Activated T-cell treated with anti-CD3 and anti-CD28 coated beads, Interleukin-2, amount 50 U/mL, for 1 hour (primary cell): ENCODE measurements at places on chromosomes 3 and 15.

DNA sequence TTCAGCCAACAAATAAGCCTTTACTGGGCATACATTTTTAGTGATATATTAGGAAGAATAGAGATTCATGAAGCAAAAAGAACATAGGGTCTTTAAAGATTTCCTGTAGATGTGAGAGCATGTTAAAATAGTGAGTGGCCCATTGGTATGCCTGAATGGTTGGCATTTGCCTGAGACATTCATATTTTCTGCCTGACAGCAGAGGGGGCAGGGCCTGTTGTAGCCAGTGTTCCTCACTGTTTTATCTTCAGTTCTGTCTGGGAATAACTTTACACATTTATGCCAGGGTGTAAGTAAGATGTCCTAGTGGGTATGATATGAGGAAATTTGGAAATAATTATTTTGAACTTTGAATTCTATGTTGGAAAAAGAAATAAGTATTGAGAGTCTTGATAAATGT lies 704.7 kb upstream of the ARPP21 start:
- no peak for DNase-seq

GRCh38 chr3:109563149-109563548 lies 225.8 kb upstream of the DPPA4 start:
- peak; percentile 24 for DNase-seq

- DNase-seq = no peak
These were observed 19.0 kb downstream of the MYO5A start for GRCh38 chr15:52509500-52510245.

- DNase-seq = no peak
These were observed 18.4 kb downstream of the KBTBD12 start for GRCh38 chr3:127933396-127933795.

- no peak for DNase-seq
These were observed 237.5 kb downstream of the P3H2 start for GRCh38 chr3:189883113-189883753.

- no peak for DNase-seq
These were observed 35.3 kb downstream of the HOMER2 start for GRCh38 chr15:82917249-82917648.

GRCh38 chr3:27758083-27758482 lies 36.0 kb upstream of the EOMES start:
- DNase-seq = no peak

- no peak for DNase-seq
These were observed 46.8 kb downstream of the CHL1 start for GRCh38 chr3:243356-243725.

- no peak for DNase-seq
These were observed 8.4 kb downstream of the HRH1 start for GRCh38 chr3:11162401-11163345.

DNA sequence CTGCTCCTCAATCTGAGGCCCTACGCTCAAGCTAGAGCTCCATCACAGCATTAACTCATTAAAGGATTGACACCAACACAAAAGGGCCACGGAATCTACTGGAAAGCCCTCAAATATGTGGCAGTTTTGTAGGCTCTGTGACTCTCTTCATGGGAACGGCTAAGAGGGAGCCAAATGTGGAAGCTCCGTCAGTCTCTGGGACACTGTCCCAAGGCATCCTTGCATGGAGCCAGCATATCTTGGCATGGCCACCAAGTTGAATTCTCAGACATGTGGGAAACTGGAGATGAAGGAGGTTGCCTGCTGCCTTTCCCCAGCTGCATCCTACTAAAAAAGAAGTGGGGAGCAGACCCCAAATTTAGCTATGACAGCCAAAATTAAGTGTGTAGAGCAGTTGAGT lies 296.9 kb downstream of the NTRK3 start:
- no peak for DNase-seq

- no peak for DNase-seq
These were observed 281.6 kb downstream of the MBNL1 start for GRCh38 chr3:152550284-152550683.

DNA sequence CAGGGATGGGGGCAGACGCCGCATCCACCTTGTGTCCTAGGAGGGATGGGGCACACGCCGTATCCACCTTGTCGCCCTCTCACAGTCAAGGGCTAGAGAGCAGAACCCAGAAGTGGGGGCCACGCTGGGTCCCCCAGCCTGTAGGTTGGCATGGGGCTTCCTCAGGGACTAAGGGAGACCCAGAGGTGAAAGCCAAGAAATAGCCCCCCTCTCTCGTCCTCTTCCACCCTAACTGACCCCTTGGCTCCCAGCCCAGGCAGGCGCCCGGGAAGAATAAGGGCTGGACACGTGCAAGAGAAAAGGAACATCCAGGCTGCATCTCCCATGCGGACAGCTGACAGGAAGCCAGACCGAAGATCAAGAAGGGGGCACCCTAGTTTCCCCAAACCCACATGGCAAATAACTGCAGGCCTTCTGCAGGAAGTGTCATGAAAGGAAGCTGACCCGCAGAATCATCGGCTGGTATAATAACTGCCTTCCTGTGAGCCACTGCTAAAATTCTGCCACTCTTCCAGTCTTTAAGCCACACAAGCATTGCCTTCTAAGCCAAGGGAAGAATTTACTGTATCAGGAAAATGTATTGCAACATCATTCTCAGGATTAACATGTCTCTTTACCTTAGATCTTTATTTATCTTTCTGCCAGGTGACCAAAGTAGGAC lies 38.5 kb upstream of the TFRC start:
- DNase-seq = no peak

GRCh38 chr15:93846148-93846547 lies 385.2 kb upstream of the MCTP2 start:
- no peak for DNase-seq

- no peak for DNase-seq
These were observed 597.2 kb downstream of the EDEM1 start for GRCh38 chr3:5784690-5785089.

DNA sequence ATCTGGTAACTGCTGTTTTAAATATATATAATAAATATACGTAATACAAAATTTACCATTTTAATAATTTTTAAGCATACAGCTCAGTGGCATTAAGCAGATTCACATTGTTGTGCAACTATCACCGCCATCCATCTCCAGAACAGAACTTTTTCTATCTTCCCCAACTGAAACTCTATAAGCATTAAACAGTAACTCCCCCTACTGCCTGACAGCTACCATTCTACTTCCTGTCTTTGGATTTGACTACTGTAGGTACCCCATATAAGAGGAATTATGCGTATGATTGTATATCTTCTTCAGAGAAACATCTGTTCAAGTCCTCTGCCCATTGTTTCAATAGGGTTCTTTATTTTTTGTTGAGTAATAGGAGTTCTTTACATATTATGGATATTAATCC lies 36.8 kb downstream of the EID1 start:
- no peak for DNase-seq

GRCh38 chr15:96070636-96071035 lies 259.9 kb upstream of the NR2F2 start:
- DNase-seq = no peak

- no peak for DNase-seq
These were observed 62.4 kb upstream of the PCSK6 start for GRCh38 chr15:101551696-101552591.

GRCh38 chr15:60416484-60416883 lies 18.7 kb upstream of the ANXA2 start:
- no peak for DNase-seq

GRCh38 chr3:177823701-177824189 lies 626.5 kb upstream of the TBL1XR1 start:
- DNase-seq = no peak

DNA sequence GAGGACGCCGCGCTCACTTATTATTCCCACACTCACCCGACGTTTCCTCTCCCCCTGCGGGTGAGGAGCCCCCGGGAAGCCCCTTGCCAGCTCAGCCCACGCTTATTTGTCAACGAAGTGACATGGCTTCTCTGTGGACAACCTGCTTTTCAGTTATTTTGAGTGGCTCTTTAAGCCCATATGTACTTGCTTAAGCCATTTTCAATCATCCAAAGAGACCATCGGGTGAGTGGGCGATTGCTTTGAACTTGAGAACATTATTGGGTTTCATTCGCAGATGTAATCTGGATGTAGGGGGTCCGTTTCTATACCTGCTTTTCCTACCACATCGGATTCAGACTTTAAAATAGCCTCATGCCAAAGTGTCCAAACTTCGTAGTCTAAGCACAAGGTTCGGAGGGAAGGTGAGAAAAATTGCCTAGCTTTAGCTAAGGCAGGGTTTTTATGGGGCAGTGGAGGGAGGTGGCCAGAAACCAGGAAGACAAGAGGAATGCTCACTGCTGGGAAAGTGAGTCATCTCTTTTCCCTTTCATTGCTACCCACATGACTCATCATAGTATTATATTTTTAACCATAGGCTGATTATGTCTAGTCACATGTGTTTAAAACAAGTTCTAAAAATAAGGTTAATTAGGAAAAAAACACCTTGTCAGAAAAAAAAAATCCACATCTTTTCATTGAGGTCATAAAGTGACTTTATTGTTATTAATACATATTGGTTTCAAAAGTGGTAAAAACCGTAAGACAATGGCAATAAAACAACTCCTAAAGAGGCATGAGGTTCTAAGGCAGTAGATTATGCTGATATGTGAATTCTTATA lies 773.1 kb upstream of the NR2F2 start:
- no peak for DNase-seq

DNA sequence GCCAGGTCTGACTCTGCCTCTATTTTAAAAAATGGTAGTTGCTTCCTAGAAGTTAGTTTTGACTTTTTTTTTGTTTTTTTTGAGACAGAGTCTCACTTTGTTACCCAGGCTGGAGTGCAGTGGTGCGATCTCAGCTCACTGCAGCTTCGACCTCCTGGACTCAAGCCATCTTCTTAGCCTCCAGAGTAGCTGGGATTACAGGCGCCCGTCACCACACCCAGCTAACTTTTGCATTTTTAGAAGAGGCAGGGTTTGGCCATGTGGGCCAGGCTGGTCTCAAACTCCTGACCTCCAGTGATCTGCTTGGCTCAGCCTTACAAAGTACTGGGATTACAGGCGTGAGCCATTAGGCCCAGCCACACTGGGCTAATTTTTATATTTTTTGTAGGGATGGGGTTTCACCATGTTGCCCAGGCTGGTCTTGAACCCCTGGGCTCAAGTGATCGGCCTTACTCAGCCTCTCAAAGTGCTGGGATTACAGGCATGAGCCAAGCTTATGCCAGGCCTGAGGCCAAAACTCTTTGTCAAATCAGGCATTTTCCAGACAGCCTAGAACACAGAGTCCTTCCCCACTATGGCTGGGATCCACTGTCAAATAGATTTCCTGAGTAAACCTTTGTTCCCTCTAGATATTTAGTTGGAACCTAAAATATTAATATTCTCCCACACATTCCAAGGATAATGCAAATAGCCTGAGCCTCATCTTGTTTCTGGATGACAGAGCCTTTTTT lies 13.7 kb downstream of the C3orf62 start:
- DNase-seq = no peak

DNA sequence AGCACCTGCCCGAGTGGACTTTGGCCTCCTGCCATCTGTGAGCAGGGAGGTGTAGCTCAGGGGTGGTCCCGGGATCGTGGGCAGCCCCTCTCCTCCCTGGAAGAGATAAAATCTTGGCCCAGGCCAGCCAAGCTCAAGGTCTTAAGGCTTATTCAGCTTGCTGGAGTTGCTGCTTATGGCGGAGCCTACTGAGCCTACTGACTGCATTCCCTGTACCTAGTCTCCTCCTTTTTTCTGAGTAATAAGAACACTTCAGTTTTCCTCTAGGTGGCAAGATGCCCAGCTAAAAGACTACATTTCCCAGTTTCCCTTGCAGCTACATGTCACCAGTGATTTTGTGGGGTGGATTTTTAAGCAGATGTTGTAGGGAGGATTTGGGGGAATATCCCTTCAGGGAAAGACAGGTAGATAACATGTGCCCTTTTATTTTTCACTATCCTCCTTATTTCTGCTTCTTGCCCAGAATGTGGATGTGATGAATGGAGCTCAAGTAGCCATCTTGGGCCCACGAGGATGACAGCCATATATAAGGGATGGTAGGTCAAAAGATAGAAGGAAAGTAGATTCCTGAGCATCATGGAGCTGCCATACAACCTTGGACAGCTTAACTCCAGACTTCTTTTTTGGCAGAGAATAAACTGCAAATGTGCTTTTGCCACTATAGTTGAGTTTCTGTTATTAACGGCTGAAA lies 41.4 kb upstream of the INSYN1 start:
- no peak for DNase-seq

DNA sequence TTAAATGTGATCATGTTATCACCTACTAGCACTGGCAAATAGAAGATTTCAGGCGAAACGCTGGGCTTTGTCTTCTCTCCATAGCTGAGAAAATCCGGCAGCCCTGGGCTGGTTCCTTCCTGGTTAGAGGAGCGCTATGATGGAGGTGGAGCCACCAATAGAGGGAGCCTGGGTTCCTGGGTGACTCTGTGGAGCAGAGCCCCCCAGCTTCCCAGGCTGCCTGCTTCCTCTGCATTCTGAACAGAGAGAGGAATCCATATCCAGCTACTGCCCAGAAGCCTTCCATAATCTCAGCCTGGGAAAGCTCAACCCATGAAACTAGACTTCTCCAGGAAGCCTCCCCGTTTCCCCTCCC lies 32.6 kb upstream of the IQSEC1 start:
- no peak for DNase-seq

GRCh38 chr3:123088387-123088786 lies 21.6 kb downstream of the PDIA5 start:
- no peak for DNase-seq

DNA sequence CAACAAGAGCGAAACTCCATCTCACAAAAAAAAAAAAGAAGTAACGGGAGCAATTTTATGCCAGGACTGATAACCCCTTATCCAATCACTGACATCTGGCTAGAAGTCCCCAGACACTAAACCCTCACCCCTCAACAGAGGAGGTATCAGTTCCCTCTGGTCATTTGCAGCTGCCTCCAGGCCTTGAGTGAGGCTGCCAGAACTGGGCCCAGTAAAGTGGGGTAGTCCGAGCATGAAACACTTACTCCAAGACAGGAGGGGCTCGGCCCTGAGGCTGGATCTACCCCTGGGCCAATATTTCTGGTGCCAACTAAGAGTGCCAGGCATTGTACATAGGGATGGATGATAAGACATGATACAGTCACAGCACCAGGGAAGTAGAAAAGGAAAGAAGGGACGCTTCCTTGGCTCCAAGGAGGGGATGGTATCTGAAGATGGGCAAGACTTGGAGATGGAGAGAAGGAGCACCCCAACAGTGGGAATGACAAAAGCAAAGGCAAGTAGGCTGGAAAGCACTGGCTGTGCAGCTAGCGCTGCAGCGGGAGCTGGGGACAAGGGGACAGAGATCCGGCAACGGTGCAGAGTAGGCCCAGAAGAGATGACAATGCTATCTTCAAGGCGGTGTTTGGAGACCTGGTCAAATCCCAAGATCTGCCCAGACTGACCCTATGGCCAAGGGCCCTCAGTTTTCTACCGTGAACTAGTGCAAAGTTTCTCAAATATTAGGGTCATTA lies 2.2 kb downstream of the XXYLT1 start:
- no peak for DNase-seq

GRCh38 chr15:68114840-68115239 lies 60.7 kb downstream of the PIAS1 start:
- DNase-seq = no peak

GRCh38 chr3:141306922-141307321 lies 61.4 kb upstream of the ZBTB38 start:
- no peak for DNase-seq

- no peak for DNase-seq
These were observed 1.1 kb upstream of the NLGN1 start for GRCh38 chr3:173396191-173397041.
